ENCODE measurements at places on chromosomes 1 and 21. TPM values are rescaled to one million over a fixed set of nuclear protein-coding genes. Genes with fewer than 3 reads are reported as not detected.

The FAM20B gene
- 23.0 TPM for total RNA-seq

The FAM72D gene
- 4.6 TPM for total RNA-seq

The OR2L8 gene
- not detected for total RNA-seq

The ARV1 gene
- 10.6 TPM for total RNA-seq

The ACBD6 gene
- total RNA-seq, result 68.2 TPM

The TTF2 gene
- 24.8 TPM for total RNA-seq

The ANKRD34A gene
- 0.05 TPM for total RNA-seq

The RPE65 gene
- not detected for total RNA-seq

The FMO4 gene
- total RNA-seq, result 0.27 TPM

The TMPRSS3 gene
- total RNA-seq, result not detected

The SPATA46 gene
- total RNA-seq, result not detected

The FCRLA gene
- 0.27 TPM for total RNA-seq

The GPR25 gene
- not detected for total RNA-seq

The RIPPLY3 gene
- 0.05 TPM for total RNA-seq

The FCRL2 gene
- not detected for total RNA-seq

The HUNK gene
- not detected for total RNA-seq

The GTF2B gene
- 19.7 TPM for total RNA-seq

The TGFB2 gene
- 2.5 TPM for total RNA-seq

Data from mammary microvascular endothelial cell (primary cell).